Nucleus accumbens (tissue), 56 donors: ENCODE measurements at places on chromosomes 12 and 14.

GRCh38 chr12:63093711-63094110, 57.3 kb downstream of the AVPR1A start:
- no peak for DNase-seq

- DNase-seq = no peak
Observed at GRCh38 chr12:54641554-54641953, 6.6 kb downstream of the DCD start.

DNA sequence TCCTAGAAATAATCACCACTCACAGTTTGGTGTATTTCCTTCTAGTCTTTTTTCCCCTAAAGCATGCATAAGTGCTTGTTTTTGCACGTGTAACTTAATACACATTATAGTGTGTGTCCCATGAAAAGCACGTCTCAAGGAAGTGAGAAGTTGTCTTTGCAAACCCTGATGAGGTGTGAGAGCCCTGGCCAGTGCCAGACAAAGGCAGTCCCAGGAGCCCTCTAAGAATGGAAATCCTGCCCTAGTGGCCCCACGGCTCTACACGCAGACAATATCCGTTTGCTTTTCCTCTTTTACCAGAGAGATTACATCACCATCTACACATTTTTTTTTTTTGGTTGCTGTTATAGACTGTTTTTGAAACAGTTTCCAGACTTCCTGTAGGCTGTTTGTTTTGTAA, 85.5 kb upstream of the FZD10 start:
- DNase-seq = no peak

- DNase-seq = no peak
Observed at GRCh38 chr12:132071830-132072384, 72.2 kb downstream of the DDX51 start.

GRCh38 chr12:110766311-110767154, 23.8 kb upstream of the PPP1CC start:
- no peak for DNase-seq

DNA sequence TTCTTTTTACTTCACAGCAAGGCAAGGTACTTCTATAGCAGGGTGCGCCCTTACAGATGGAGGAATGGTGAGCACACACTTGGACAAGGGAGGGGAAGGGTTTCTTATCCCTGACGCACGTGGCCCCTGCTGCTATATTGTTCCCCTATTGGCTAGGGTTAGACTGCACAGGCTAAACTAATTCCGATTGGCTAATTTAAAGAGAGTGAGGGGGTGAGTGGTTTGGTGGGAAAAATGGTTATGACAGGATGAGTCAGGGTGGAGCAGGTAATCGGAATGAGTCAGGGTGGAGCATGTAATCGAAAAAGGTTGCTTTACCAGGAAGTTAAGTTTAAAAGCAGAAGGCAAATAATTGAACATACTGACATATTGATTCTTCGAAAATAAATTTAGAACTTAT, 23.7 kb upstream of the RAB21 start:
- no peak for DNase-seq

DNA sequence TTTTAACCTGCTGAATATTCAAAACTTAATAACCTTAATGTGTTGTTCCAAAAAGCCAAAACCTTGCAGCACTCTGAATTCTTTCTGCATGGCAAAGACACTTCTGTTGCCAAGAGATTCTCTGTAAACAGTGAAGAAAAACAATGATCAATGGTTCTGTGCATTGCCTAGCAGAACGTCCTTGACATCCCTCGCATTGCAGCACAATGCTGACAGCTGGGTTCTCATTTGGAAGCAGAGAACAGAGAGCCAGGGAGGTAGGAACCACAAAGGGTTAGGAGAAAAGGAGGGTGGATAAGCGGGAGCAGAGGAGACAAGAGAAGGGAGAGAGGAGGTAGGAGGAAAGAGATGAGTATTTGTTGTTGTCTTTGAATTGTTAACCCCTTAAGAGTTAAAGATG, 501.1 kb downstream of the NAV3 start:
- no peak for DNase-seq

DNA sequence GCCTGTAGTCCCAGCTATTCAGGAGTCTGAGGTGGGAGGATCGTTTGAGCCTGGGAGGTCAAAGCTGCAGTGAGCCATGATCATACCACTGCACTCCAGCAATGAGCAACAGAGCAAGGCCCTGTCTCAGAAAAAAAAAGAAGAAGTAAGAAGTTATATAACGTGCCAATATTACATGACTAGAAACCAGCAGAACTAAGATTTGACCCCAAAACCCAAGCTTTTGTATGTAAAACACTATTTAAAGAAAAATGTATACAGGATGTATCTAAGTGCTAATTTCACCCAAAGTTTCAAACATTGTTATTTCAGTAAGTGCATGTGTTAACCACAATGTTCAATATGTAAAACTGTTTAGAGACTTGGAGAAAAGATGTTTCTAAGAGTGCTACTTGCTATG, 94.7 kb downstream of the SLC5A8 start:
- no peak for DNase-seq

DNA sequence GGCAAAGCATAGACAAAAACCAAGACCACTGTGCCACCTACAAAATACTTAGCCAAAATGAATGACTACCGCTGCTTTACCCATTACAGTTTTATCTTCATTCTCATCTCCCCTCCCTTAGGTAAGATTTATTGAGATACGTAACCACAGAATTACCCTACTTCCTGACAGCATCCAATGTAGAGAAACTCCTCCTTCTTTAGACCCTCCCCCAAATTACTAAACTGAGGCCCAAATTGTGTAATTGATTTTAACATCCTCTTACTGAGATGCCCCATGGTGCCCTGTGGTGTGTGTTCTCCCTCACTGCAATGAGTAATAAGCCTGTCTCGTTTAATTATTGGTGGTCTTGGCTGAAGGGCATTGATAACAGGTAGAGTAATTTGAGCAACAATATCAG, 19.1 kb downstream of the VRK1 start:
- no peak for DNase-seq

DNA sequence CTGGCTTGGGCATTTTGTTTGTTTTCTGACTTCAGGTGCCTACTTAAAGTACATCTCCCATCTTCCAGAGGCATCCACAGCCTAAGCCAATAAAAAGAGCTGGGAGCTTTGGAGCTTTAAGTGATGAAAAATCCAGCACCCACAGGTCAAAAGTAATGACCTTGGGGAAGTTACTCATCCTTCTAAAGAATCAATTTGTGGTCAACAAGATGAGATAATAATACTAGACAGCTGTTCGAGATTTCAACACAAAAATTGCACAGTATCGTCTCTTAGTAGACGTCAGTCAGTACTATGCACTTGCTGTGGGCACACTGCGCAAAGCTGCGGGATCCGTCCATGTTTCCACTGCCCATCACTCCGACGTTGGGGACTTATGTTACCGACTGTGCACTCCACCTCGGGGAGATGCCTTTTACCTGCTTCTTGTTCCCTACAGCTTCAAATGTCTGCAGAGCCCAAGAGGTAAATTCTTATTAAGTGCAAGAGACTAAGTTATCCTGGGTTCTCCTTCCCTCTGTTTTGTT, 1.3 kb downstream of the ST8SIA1 start:
- no peak for DNase-seq

GRCh38 chr12:128266541-128267130, 334 bp upstream of the TMEM132C start:
- DNase-seq = no peak
